RCC 7860 (cell line): ENCODE measurements at places on chromosomes 3 and 15.

GRCh38 chr3:12743583-12743982 lies 15.5 kb downstream of the TMEM40 start:
- no peak for DNase-seq

DNA sequence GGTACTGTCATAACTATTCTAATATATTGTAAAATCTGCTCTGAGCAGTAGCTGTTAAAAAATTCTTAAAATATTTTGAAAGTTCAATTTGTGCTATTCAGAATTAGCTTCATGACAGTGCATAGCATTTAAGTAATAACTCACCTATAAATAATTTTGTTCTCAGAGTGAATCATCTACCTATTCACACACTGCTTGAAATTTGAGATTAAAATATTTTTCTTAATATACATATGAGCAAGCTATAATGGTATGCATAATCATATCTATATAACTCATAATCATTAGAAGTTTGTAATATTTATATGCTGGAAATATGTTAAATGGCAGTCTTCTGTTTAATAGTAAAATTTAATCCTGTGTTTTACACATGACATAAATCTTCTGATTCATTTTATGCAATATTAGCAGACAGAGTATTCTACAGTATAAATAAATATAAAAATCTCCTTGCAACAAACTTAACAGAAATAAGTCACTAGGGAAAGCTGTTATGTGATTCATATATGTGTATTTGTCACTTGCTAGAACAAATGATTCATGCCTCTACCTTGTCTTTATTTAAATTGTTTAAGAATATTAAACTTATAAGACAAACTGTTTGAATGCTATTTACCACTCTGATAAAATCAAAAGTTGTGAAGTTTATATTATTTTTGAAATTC lies 710.8 kb downstream of the PLOD2 start:
- DNase-seq = no peak

- no peak for DNase-seq
Measured at GRCh38 chr3:55118451-55118850, 190.6 kb upstream of the LRTM1 start.

- DNase-seq = peak; percentile 92
Measured at GRCh38 chr3:45123030-45123429, 23.1 kb downstream of the CDCP1 start.

DNA sequence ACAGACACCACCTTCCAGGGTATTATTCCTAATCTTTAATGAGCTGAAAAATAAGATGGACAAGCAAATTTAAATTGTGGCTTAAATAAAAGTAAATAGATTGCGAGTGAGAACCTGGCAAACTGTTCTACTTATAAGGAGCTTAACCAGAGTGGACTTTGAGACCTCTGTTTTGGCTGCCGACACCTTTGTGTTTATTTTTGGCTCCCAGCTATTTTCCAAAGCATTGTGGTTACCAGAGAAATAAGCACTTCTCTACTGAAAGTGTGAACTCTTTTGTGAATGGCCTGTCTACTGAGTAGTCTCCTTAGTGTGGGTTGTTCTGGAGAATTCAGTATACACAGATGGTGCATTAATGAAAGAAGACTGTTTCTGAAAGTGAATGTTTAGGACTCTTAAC lies 109.4 kb downstream of the ATP8B4 start:
- no peak for DNase-seq

GRCh38 chr3:13482106-13482690 lies 2.1 kb downstream of the HDAC11 start:
- no peak for DNase-seq

DNA sequence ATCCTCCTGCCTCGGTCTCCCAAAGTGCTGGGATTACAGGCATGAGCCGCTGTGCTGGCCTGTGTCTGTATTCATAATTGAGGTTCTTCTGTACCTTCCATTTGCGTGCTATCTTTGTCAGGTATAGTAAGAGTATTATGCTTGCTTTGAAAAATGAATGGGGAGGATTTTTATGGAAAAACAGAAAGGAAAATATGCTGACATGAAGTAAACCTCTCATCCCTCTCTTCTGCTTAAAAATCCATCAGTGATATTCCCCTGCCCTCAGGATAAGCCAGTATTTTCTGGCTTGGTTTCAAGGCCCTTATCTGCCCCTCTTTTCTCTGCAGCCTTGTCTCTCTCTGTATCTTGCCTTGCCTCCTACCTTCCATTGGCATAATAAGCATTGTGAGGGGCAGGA lies 80.7 kb downstream of the NR1D2 start:
- no peak for DNase-seq

GRCh38 chr15:64429448-64429847 lies 30.9 kb upstream of the ZNF609 start:
- no peak for DNase-seq

DNA sequence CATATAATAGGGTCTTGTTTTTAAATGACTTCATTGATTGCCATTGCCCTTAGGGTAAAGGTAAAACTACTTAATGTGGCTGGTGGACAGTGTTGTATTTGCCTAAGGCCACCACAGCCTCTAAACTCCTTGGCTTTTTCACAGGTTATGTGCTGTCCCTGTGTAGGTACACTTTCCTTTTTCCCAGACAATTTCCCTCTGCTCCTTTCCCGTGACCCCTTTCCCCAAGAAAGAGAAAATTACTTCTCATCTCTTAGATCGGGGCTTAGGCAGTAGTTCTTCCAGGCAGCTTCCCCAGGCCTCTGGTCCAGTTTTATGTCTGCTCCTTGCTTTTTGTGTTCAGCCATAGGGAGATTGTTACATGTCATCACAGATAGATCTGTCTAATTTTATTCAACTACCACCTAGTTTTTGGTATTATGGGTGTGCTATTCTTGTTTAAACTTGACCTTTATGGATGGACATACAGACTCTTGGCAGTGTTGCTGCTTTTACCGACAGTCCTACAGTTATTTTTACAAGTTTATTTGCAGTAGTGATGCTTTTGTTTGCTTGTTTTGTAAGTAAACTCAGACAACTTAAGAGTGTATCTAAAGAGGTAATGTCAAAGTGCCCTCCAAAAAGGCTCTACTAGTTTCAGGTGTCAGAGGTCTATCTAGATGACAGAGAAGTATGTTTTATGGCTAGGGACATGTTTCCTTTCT lies 20.5 kb upstream of the SCAANT1 start:
- DNase-seq = no peak

DNA sequence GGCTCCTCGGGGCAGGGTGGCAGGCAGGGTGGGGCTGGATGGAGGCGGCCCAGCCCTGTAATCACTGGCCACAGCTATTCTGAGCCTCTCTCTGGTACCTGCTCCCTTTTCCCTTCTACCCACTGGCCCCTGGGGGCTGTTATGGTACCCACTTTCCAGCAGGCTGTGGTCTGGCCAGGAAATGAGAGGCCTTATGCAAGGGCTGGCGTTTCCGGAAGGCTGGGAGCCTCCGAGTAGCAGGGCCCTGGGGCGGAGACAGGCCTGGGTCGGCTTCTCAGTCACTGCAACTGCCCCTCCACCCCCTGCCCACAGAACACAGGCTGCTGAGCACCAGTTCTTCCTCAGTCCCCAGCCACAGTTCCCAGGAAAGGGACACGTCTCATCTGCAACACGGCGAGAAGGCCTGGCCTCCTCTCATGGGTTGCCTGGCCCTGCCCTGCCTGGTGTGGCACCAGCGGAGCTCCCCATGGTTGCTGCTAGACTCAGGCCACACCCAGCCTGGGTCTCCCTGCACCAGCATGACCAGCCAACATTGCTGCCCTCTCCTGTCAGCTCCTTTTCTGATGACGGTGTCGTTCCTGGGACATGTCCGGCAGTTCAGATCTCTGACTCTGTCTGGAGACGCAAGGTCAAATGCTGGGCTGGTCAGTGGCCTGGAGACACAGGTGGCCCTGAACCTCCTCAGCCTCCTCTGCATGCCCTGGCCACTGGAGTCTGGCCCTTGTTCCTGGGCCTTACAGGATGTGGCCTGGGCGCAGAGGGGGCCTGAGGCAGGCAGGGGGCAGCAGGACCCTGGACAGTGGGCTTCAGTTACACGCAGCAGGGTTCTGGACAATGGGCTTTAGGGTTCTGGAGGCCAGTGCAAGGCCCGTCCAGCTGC lies 6.5 kb downstream of the CHST13 start:
- no peak for DNase-seq

- DNase-seq = no peak
Measured at GRCh38 chr3:168467115-168467714, 371.5 kb upstream of the GOLIM4 start.

DNA sequence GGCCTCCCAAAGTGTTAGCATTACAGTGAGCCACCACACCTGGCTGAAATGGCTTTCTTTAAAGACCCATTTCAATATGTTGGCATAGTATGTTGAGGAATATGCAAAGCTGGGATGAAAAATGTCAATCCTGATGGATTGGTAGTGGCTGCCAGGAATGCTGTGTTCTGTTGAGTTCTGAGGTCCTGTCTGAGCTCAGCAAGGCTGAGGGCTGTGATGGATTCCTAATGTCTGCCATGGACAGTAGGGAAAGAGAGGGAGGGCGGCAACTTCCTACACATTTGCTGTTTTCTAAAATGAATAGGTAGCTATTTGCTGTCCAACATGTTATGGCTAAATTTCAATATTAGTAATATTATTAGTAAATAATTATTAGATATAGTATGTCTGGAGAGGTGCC lies 8.2 kb downstream of the RAB8B start:
- DNase-seq = no peak

DNA sequence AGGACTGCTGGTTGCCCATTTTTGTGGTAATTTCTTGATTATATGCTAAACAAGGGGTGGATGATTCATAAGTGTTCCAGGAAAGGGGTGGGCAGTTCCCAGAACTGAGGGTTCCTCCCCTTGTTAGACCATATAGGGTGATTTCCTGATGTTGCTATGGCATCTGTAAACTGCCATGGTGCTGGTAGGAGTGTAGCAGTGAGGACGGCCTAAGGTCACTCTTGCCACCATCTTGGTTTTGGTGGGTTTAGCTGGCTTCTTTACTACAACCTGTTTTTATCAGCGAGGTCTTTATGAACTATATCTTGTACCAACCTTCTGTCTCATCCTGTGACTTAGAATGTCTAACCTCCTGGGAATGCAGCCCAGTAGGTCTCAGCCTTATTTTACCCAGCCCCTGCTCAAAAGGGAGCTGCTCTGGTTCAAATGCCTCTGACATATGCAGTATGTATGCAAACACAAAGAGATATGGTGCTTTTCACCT lies 46.2 kb downstream of the C3orf38 start:
- no peak for DNase-seq

DNA sequence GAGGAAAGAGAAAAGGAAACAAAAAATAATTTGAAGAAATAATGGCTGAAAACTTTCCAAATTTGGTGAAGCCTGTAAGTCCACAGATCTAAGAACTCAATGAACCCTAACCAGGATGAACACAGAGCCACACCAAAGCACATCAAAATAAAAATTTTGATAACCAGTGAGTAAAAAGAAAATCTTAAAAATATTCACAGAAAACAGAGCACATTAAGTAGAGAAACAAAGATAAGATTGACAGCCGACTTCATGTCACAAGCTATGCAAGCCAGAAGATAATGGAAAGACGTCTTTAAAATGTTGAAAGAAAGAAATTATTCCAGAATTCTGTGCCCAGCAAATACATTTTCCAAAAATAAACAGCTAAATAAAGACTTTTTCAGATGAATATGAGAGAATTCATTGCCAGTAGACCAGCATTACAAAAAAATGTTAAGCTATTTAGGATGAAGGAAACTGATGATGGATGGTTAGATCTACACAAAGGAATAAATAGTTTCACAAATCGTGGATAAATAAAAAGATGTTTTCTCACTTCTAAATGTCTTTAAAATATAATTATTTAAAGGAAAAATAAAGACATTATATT lies 140.2 kb upstream of the SKOR1 start:
- DNase-seq = peak; percentile 32

- no peak for DNase-seq
Measured at GRCh38 chr3:186538779-186539178, 5.4 kb downstream of the CRYGS start.
